Hepatocyte (in vitro differentiated cells): ENCODE measurements at places on chromosomes 4 and X. TPM values are rescaled to one million over a fixed set of nuclear protein-coding genes. Genes with fewer than 3 reads are reported as not detected.

DNA sequence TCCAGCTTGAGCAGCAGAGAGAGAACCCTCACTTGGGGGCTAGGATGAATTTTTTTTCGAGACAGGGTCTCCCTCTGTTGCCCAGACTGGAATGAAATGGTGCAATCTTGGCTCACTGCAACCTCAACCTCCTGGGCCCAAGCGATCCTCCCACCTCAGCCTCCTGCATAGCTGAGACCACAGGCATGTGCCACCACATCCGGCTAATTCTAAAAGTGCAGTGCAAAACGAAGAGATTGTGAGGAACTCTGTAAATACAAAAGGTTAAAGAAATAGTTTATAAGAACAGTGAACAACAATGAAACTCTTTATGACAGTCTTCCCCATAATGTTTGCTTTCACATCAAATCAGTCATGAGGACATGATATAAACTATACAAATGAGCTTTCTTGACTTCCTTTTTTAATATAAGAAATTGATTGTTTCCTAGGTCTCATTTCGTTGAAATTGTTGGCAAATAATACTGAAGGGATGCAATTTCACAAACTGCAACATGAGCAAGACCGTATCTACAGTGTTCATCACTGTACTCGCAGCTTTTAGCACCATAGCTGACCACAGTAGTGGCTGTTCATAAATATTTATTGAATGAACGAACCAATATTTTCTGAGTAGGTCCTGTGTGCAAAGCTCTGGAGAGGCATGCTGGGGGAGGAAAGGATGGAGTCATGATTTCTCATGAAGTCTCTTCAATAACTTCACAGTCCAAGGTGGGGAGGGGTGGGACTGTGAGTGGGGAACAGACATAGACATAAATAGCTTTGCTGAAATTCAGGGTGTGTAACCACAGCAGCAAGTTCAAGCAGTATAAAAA lies 116.1 kb downstream of the SHROOM3 start:
- DNase-seq = no peak

DNA sequence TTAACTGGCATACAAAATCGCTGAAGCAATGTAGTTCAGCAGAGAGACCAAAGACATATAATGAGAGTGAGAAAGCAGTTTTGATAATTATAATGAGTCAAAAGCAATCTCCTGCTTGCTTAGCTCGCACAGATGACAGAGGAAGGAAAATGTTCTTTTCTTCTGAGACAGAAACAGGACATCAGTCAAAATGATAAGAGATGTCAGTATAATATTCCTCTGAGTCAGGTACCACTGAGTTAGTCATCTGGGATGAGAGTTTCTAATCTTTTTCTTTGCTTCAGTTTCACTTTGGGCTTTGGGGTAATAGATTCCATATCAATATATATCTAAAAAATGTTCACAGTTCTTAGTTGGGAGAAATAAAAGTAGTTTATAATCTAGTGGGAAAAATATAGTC lies 387.2 kb downstream of the PCDH7 start:
- no peak for DNase-seq

The MAP7D3 gene
- total RNA-seq = 3.9 and 6.9 TPM in 2 replicates

- DNase-seq = no peak
Measured at GRCh38 chrX:82591421-82591820, 916.7 kb upstream of the POU3F4 start.

DNA sequence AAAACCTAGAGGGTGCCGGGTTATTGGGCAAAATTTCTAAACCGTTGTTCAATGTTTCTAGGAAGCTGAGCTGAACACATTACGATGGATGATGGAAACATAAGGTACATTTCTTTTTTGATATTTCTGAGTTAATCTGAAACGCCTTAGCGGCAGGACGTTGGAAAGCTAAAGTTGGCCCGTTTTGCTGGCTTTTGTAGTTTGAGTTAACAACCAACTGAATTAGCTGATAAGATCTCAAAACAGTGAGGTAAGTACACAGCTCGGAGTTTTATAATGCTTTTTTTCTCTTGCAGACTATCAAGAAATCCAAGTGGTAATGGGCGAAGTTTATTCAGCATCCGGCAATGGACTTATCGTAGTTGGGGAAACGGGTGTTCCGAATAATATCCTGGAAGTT lies 73.5 kb downstream of the PRSS12 start:
- no peak for DNase-seq

GRCh38 chr4:83556816-83557215 lies 20.9 kb downstream of the GPAT3 start:
- no peak for DNase-seq

DNA sequence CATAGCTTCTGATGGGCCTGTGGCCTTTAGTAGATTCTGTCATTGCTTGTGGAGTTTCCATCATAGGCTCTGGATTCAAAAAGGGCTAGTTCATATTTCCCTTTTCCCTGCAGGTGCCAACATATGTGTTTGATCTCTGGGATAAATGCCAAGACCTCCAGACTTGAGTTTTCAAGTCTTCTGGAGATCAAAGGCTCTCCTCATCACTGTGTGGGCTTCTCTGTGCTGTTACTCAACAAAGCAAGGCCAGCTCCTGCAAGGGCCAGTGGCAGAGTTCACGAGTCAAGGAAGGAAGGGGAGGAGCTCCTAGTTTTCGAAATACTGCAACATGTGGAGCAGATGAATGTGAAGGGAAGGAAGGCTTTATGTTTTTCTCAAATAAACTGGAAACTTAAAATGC lies 62.7 kb upstream of the SCML1 start:
- DNase-seq = no peak

DNA sequence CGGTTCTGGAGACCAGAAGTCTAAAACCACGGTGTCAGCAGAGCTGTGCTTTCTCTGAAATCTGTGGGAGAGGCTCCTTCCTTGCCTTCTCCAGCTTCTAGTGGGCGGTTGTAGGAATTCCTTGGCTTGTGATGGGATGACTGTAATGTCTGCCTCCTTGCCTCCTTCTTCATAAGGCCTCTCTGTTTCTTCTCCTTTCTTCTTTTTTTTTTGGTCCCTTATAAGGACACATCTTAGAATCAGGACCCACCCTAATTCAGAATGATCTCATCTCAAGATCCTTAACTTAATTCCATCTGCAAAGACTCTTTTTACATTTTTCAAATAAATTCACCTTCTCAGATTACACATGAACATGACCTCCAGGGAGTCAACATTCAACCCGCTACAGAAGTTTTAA lies 186.9 kb downstream of the STK32B start:
- DNase-seq = no peak

The GPC4 gene
- 9.2 and 11.8 TPM in 2 replicates for total RNA-seq

DNA sequence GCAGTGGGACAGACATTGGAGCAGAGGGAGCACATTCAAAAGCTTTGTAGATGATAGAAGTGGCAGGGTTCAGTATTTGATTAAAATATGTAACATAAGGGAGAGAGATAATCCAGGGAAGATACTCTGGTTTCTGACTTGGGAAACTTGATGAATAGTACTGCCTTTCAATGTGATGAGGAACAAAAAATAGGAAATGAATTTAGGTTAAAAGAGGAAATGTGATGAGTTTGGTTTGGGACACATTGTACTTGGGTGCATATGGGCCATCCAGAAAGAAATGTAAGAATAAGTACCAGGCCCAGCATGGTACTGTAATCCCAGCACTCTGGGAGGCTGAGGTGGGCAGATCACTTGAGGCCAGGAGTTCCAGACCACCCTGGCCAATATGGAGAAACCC lies 20.9 kb upstream of the NDNF start:
- no peak for DNase-seq

GRCh38 chr4:162586266-162586665 lies 422.5 kb upstream of the FSTL5 start:
- no peak for DNase-seq

The PTCHD1 gene
- 5.7 and 7.7 TPM in 2 replicates for total RNA-seq

DNA sequence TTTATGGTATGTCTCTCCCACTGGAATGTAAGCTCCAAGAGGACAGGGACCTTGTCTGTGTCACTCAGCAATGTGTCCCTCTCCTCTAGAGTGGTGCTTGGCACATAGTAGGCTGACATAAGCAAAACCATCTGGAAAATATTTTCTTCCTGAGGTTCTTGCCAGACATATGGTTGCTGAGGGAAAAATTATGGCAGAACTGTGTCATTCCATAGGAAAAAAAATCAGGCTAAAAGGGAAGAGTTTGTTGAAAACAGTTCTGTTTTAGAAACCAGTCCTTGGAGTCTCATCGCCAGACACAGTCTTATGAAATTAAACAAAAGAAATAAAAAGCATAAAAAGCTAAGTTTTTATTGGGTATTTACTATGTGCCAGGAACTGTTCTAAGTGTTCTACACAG lies 60.9 kb downstream of the RTL9 start:
- no peak for DNase-seq

The LINC00632 gene
- 245 and 310 TPM in 2 replicates for total RNA-seq

- no peak for DNase-seq
Measured at GRCh38 chrX:19555683-19556082, 40.4 kb upstream of the MAP3K15 start.

- DNase-seq = no peak
Measured at GRCh38 chrX:128057421-128057820, 5.2 kb upstream of the ACTRT1 start.

DNA sequence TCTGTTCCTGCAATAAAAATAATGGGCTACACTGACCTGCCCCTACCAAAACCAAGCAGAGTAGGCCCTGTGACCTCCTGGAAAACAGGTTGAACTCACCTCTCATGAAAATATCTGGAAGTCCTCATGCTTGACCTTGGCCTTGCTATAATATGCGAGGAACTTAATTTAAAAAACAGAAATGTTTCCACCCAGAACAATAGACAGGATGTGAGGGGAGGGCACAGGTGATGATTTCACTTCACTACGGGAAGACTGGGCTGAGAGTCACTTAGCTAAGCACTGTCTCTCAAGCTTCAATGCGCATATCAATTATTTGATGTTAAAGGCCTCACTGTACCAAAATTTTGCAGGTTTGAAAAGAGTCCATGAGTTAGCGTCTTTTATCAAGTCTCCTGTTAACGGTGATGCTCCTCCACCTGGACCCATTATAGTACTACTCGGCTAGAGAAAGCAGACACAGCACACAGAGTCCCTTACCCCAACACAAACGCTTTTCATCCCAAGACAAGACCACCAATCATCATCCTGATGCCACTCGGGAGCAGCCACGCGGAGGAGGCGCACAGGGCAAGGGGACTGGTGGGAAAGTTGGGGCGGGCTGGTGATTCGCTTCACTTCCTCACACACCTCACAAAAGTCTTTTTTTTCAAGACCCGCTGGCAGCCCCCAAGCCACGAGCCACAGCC lies 25.9 kb downstream of the ZNF721 start:
- DNase-seq = no peak

- DNase-seq = no peak
Measured at GRCh38 chr4:140819610-140820009, 63.4 kb upstream of the TBC1D9 start.

The BRS3 gene
- total RNA-seq = 0.04 TPM in 1 of 2 replicates, not detected in the other

DNA sequence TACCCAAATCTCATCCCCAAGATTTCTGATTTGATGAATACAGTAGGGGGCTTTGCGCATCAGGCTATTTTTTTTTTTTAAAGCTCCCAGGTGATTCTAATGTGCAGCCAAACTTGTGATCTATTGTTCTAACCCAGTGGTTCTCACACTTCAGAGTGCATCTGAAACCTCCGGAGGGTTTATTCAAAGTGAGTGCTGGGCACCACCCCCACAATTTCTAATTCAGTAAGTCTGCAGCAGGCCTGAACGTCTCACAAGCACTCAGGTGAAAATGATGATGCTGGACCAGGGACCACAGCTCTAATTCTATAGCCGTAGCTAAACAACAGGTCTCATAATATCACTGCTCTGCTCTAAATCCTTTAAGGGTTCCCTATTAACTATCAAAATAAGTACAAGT lies 211.4 kb downstream of the FMR1NB start:
- DNase-seq = no peak

DNA sequence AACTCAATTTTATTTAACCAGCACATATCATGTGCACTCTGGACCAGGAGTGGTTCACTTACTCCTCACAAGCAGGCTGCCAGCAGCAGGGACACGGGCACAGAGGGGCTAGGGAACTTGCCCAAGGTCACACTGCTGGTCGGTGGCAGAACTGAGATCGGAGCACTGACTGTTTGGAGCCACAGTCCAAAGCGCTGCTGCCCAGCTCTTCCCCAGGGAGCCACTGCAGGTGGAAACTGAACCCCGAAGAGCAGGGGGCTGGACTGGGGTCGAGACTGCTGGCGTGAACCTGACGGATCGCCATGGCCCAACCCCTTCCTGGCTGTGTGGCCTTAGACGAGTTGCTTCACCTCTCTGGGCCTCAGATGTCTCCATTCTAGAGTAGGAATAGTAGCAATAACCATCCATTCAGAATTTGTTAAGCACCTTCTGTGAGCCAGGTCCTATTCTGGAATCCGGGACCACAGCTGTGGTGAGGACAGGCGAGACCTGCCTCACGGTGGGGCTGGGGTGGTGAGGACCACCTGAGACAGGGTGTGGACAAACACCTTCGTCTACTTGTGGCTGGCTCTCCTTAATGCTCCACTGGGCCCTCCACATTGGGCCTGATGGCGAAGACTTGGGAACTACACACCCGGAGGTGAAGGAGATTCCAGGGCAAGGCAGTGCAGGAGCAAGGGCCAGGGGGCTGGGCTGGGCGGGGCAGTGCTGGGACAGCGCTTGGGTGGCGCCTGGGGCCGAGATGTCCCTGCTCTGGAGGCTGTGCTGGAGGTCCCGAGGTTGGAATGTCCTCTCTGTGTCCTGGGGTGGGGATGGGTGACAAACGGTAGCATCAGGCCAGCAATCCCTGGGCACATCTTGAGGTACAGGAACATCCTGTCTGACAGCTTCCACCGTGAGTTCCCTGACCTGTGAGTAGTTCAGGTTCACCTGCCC lies 32.0 kb upstream of the KIAA0232 start:
- peak; percentile 9 for DNase-seq

- DNase-seq = no peak
Measured at GRCh38 chrX:70169281-70169680, 8.0 kb upstream of the DGAT2L6 start.

The USP17L5 gene
- not detected in 2 replicates for total RNA-seq

The SERPINA7 gene
- 42.9 and 43.1 TPM in 2 replicates for total RNA-seq

DNA sequence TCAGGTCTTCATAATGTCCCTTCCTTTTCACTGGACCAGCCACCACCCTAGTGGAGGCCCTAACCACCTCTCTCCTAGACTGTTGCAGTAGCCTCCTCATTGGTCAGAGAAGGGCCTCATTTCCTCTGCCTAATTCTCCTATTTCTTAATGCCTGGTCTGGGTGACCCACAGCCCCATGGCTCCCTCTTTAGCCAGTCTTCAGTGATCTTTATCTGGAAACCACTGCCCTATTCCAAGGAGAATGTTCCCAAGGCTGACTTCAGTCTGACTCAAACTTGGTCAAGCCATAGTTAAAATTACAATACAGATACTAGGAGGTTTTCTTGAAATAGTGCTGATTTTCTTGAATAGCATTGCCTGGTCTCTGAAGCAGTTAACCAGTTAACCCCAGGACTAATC lies 53.6 kb upstream of the PRPS1 start:
- DNase-seq = no peak

The TXK gene
- 0.40 and 1.5 TPM in 2 replicates for total RNA-seq

DNA sequence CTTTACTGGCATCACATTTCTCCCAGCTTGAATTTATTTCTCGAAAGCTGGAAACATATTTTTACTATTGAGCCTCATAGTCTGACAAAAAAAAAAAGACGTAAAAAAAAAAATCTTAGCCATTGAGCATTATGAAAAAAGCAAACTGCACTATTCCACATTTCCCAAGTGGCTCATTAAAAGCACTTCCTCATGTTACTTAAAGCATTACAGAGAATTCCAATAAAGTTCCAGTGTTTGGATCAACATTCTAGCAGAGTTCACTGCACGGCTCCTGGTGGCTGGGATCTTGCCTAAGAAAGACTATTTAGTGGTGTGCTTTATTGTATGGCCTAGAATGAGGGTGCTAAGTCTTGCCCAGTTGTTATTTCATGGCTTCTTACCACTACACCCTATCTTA lies 476.2 kb downstream of the PPARGC1A start:
- peak; percentile 16 for DNase-seq

The CLCN5 gene
- 50.6 and 51.2 TPM in 2 replicates for total RNA-seq

- DNase-seq = no peak
Measured at GRCh38 chrX:43813898-43814297, 68.4 kb downstream of the MAOB start.
